ENCODE measurements at places on chromosomes 1 and 21.

- DNase-seq, result peak; percentile 3
These were observed 642 bp upstream of the SLC16A1 start for GRCh38 chr1:112956544-112957132.

DNA sequence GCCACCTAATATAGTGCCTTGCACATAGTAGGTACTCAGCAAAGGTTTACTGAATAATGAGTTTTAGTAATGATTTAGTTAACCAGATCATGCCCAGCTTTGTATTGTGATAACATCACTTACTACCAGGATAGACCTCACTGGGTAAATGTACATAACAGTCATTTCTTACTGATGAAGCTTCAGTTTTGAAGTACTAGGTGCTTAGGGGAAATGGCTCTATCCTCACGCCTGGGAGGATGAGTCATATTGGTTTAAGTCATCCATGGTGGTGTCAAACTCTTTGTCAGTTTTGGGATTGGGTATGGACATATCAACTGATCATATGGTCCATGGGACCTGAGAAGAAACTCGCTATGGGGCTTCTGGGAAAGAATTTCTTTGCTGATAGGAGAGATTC lies 90.6 kb upstream of the USP24 start:
- DNase-seq, result no peak

GRCh38 chr1:93814795-93815340 lies 64.1 kb downstream of the DNTTIP2 start:
- DNase-seq, result no peak

- no peak for DNase-seq
These were observed 32.3 kb downstream of the CHRM3 start for GRCh38 chr1:239418681-239419080.

GRCh38 chr1:22257290-22258275 lies 114.7 kb upstream of the WNT4 start:
- DNase-seq, result no peak

GRCh38 chr1:94925561-94926125 lies 1.3 kb downstream of the CNN3 start:
- no peak for DNase-seq

DNA sequence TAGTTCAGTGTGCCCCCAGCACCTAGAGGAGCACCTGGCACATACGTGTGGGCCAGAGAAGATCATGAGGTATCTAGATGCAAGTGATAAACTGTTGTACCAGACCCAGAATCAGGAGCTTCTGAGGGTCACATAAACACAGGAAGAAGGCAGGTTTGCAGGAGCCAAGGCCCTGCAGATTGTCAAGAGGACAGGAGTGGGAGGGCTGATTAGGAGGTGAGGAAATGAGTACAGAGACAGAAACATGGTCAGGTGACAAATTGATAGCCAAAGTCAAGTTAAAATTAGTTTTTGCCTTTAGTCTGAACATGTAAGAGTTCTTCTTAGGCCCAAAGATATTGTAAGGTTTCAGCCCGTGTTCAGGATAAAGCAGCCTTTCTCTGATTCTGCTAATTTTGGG lies 14.0 kb upstream of the TRAF3IP3 start:
- DNase-seq, result no peak

- DNase-seq, result no peak
These were observed 287.4 kb upstream of the ZP4 start for GRCh38 chr1:238177960-238178645.

GRCh38 chr1:58785442-58786058 lies 1.7 kb upstream of the JUN start:
- no peak for DNase-seq

DNA sequence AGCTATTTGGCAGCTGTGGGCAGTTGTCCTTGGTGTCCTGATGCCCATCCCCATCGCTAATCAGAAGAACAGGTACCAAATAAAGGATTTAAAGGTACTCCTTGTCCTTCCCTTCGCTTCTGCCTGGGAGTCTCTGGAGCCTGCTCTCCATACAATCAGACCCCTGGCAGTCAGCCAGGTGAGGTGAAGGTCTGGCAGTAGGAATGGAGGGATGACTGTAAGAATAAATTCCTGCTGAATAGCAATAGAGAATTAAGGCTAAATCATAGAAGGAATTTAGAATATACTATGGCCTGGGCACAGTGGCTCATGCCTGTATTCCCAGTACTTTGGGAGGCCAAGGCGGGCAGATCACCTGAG lies 9.2 kb downstream of the THBS3 start:
- no peak for DNase-seq

DNA sequence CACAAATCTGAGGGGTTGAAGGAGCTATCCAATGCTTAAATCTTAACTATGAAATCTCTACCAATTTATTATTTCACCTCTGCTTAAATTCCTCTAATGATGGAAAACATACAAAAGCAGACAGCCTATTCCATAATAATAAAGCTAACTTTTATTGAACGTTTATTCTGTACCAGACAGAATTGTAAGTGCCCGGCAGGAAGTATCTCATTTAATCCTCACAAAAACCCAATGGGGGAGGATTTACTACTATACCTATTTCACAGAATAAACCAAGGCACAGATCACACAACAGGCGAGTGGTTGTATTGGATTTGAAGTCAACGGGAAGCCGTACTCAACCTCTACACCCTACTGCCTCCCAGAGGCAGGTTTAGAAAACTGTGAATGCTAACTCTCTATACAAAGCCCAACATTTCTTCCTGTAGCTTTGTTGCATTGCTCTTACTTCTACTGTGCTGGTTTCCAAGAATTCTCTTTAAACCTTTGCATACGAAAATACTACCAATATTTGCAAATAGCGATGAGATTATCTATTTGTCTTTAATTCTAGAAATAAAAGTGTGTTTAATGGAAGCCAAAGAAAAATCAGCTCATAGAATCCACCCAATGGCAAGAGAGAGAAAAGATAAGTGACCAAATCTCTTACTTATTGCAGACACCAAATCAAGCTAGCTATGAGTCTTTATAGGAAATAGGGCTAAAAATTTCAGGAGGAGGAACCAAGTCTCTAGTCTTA lies 33.5 kb upstream of the C1orf53 start:
- DNase-seq, result peak; percentile 4

GRCh38 chr1:11485191-11485590 lies 6.2 kb downstream of the DISP3 start:
- DNase-seq, result no peak

- DNase-seq, result no peak
These were observed 3.2 kb downstream of the PLA2G2E start for GRCh38 chr1:19920132-19920710.

DNA sequence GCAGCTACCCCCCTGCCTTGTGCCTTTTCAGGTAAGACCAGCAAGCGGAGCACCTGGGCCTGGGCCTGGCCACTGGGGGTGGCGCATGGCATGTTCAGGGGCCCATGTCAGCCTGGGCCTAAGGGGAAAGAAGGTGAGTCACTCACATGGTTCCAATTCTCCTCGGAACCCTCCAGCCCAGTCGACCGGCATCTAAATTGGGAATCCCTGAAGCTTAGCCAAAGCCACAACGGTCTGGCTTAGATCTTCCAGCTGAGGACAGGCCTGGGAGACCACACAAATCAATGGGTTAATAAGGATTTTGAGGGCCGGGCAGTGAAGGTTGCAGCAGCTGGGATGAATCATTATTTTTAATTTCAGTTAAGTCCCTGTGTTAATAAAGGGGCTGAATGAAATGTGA lies 145.1 kb upstream of the SMYD2 start:
- DNase-seq, result no peak

- DNase-seq, result no peak
These were observed 48.8 kb upstream of the RAP1A start for GRCh38 chr1:111570781-111571181.

DNA sequence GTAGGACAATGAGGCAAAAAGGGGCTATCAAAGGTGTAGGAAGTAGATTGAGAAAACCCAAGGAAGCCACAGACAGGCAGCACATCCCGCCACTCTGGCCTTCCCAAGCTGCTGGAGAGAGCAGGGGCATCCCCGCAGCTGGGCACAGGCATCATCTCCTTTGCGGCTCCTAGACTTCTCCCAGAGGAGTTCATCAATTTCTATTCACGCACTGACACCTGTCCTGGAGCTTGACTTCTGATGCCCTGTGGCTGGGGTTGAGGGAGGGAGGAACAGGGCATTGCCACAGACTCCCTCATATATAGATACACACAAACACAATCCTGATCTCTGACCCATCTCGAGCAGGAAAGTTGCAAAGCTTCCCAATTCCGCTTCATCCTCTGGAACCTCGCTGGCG lies 1.9 kb upstream of the TFAP2E start:
- DNase-seq, result no peak

GRCh38 chr1:208803011-208803811 lies 559.0 kb upstream of the PLXNA2 start:
- DNase-seq, result no peak

- DNase-seq, result no peak
These were observed 51.6 kb downstream of the CHD5 start for GRCh38 chr1:6128276-6129081.

DNA sequence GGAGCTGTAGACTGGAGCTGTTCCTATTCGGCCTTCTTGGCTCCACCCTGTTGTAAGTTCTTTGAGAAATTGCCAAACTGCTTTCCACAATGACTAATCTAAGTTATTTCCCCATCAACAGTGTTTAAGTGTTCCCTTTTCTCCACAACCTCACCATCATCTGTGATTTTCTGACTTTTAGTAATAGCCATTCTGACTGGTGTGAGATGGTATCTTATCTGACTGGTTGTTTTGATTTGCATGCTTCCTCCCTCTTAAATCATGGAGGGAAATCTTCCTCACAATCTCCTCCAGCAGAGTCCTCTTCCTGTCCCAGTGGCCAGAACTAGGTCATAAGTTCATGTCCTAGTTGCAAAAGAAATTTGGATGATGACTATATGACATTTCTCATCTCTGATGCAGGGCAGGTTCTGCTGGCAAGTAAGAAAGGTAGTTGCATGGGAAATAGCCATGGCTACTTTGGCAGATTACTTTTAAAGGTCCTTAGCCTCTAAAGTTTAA lies 294.0 kb downstream of the LRRC40 start:
- no peak for DNase-seq

DNA sequence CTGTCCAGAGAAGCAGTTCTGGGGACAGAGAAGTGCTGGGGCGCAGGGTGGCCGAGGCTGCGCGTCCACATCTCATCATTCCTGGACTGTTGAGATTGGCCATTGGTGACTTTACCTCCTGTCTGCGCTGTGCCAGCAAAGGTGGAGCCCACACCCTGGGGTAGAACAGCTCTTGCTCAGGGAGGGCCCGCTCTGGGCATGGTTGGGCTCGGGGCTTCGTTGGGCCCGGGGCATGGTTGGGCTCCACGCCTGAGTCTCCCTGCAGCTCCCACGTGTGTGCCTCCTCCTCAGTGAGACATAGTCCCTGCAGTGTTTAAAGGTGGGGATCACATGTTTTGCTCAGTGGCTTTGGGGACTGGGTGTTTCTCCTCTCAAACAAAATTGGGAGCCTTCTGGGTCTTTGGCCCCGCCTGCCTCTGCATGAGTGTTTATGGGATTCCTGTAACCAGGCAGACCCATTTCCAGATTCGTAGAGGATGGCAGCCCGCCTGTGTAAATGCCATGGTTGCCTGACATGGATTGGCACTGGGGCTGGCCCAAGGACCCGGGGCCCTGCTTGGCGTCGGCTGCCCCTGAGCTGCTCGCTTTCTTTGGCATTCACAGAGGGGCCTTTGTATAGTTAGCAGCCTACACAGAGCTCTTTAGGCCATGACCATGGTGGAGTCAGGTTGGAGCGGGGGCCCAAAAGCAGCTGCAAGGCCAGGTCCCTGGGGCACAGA lies 104.6 kb downstream of the TLR5 start:
- no peak for DNase-seq

DNA sequence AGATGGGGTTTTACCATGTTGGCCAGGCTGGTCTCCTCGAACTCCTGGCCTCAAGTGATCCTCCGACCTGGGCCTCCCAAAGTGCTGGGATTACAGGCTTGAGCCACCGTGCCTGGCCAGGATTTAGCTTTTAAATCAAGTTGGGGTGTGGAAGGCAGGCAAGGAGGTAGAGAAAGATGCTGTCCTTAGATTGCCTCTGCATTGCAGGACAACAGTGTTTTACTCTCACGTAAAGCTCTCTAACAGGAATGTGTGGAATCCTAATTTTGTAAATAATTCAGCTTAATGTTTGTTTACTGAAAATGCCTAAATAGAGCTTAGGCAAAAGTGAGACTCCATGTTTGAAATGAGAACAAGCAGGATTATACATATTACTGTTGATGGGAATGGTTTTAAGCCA lies 29.5 kb upstream of the TGFB2 start:
- no peak for DNase-seq

- DNase-seq, result no peak
These were observed 87.8 kb upstream of the ATF3 start for GRCh38 chr1:212520746-212521145.

DNA sequence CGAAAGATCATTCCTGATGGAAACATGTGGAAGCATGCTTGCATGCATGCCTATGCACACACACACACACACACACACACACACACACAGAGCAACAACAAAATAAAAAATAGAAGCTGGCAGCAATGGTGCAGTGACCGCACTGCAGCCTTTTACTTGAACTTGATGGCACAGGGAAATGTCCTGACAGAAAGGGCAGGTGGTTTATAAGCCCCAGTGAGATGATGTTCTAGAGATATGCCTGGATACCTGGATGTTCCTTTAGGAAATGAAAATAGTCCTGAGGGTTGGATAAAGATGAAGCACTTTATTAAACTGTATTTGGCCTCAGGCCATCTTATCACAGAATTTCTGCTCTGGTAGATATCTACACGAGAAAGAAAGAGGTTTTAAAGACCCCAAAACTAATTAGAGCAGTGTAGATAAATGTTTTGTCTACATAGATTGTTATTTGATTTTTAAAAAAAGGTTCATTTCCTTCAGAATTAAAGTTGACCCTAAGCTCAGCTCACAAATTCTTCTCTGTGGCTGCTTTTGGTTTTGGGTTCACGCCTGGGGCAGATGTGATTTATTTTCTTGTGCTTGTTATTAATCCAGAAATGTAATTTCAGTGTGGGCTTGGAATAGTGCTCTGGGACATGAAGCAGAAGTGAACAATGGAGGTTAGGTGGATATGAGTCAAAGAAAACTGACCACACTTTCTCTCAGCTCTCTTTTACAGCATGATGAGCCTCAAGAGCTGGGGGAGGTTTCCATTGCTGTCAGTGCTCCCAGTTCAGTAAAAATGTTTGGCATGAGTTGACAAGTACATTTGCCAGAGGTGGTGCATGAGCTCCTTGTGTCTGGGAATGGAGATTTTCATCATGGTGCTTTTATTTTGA lies 22.9 kb downstream of the ADAM30 start:
- DNase-seq, result no peak

DNA sequence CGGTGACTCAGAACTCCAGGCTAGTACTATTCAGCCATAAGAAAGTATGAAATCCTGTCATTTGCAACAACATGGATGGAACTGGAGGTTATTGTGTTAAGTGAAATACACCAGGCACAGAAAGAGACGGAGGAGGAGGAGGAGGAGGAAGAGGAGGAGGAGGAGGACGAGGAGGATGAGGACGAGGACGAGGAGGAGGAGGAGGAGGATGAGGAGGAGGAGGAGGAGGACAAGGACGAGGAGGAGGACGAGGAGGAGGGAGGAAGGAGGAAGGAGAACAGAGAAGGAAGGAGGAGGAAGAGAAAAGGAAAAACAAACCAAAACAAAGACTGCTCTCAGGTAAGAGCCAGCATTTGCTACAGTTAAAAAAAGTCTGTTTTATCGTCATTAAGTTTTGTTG lies 178.7 kb downstream of the NPHP4 start:
- DNase-seq, result no peak

Data from stimulated activated CD4-positive, alpha-beta T cell treated with anti-CD3 and anti-CD28 coated beads, Interleukin-1b, Interleukin-23, amount 100 ng/mL, for 24 hours (primary cell).